ENCODE measurements at places on chromosomes 6 and 20. TPM values are rescaled to one million over a fixed set of nuclear protein-coding genes. Genes with fewer than 3 reads are reported as not detected.

Gene SLC26A8
- 0.02 TPM for polyA plus RNA-seq

Gene C6orf58
- polyA plus RNA-seq = 0.05 TPM

Gene OR2B3
- not detected for polyA plus RNA-seq

Gene HSPA1L
- 0.75 TPM for polyA plus RNA-seq

Gene NQO2
- polyA plus RNA-seq = 13.5 TPM

Gene NKAIN2
- polyA plus RNA-seq = not detected

Gene DCDC2
- polyA plus RNA-seq = 0.01 TPM

Gene SRMS
- polyA plus RNA-seq = not detected

Gene FNDC1
- 0.03 TPM for polyA plus RNA-seq

Measured in fibroblast of lung (primary cell).